ENCODE measurements at places on chromosomes 4 and X.

DNA sequence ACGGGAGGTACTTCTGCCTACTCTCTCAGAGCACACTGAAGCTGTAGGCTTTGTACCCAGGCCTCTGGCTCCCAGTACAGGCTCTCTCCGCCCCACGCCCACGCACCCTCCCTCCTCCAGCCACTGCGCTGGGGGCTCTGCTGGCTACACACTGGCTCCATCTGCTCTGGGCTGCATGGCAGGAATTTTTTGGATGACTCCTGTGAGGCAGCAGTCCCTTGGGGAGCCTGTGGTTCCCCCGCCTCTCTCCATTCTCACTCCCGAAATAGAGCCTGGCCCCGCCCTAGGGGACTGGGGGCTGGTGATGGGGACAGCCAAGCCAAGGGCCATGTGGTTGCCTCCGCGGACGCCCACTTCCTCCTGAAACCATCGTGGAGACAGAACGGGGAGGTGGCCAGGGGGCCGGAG is 58.1 kb upstream of the ADRA2C start:
- DNase-seq: no peak

GRCh38 chr4:161428180-161428965 is 735.4 kb downstream of the FSTL5 start:
- no peak for DNase-seq

GRCh38 chr4:10694828-10695209 is 10.3 kb upstream of the CLNK start:
- DNase-seq: no peak

DNA sequence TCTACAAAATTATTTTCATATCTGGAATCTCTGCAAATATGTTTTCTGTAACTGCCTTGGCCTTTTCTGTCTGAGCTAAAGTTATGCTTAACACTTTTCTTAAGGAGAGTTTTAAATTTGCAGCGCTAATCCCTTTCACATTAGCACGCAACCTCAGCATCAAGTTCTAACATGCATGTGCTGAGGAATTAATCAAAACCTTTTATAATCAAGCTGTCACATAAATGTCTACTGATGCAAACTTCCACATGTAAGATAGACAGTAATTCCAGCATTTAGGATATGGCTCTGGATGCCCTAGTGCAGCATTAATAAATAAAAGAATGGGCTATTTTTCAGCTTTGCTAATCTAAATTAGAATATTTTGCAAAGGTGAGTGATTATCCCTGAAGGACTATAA is 17.5 kb upstream of the NEIL3 start:
- DNase-seq: no peak

DNA sequence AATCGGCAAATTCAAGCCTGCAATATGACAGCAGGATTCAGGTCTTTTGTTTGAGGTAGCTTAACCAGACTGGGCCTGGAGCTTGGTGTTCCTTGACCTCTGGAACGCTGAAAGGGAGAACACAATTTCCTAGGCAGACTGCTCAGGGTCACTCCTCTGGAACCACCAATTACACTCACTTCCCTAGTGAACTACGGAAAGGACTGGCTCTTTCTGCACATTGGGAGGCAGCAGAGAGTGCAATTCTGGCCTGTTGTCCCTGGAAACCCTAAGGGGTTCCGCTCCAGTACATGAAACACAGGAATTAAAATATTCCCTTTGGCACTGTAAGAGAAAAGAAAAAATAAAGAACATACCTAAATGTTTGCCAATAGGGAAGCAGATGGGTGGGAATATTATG is 58.6 kb downstream of the GPC3 start:
- no peak for DNase-seq

- DNase-seq: no peak
These were observed 98.4 kb downstream of the ZNF827 start for GRCh38 chr4:145840162-145840768.

GRCh38 chrX:11419102-11419501 is 125.9 kb downstream of the AMELX start:
- DNase-seq: no peak

DNA sequence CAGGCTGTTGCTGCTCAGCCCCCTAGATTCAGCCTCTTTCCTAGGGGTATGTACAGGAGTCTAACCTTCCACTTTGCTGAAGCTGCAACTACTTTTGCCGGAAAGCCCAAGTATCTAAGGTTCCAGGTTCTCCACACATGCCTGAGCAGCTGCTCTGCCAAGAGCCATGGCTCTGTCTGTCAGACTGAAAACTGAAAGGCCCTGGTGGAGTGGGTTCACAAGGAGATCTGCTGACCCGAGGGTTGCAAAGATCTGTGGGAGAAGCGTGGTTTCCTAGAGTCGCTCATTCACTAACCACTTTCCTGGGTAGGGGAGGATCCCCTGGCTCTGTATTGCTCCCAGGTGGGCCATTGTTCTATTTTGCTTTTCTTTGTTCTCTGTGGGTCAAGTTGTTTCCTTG is 6.0 kb upstream of the PNMA6F start:
- DNase-seq: no peak

GRCh38 chr4:52028970-52029369 is 8.8 kb upstream of the LRRC66 start:
- DNase-seq: no peak

- no peak for DNase-seq
These were observed 101.1 kb downstream of the CXCL13 start for GRCh38 chr4:77706717-77707116.

- no peak for DNase-seq
These were observed 216.3 kb upstream of the PCDH18 start for GRCh38 chr4:137748616-137749015.

DNA sequence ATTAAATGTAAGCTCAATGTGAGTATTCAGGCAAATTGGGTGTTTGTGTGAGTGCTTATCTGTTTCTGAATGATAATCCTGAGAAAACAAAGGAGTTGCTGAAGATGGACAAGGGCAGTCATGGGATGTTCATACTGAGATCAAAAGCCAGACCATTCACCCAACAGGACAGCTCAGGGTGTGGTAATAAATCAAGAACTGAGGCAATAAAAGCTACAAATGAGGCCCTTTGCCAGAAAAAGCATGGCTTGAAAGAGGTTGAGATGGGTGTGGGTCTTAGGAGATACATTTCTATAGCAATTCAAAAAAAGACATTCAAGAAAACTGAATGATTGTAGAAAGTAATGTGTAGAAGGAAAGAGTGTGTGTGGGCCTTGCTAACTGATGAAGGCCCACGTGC is 425.8 kb upstream of the BOD1L1 start:
- no peak for DNase-seq

DNA sequence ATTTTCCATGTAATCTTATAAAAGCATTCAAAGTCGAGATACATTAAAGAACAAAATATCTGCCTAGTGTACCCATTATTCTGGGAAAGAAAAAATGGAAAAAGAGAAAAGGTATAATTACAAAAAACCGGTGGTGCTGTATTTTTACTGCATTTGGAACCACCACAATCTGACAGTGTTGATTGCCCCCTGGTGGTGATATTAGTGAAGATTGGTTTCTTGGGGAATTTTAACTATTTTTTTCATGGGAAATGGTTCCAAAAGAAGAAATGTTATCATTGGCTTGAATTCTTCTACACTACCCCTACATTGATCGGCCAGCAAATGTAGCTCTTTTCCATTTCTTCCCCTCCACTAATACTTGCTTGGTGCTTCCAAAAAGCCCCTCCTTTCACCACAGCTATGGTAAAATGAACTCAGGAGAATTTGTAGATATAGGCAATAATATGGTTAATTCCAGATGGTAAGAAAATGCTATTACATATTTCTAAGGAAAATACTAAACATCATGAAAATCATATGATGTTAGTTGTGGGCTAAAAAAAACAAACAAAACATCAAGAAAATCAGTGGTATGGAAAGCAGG is 50.0 kb downstream of the COX18 start:
- DNase-seq: no peak

GRCh38 chr4:37799941-37800554 is 26.4 kb upstream of the PGM2 start:
- DNase-seq: no peak

DNA sequence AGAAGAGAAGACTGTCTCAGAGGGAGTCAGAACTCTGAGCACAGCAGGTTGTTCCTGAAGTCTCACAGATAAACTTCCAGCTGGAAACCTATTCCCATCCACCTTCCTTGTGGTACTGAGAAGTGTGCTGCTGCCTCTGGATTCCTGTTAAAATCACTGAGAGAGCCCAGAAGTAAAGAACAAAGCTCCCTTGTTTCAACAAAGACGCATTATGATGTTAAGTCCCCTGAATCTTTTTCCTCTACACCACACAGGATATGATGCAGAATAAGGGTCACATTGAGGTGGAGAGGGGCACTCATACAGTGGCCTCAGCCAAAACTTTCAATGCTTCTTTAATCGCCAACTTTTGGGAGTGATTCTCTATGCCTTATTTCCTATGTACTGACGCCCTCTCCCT is 321.0 kb downstream of the OPHN1 start:
- DNase-seq: no peak

DNA sequence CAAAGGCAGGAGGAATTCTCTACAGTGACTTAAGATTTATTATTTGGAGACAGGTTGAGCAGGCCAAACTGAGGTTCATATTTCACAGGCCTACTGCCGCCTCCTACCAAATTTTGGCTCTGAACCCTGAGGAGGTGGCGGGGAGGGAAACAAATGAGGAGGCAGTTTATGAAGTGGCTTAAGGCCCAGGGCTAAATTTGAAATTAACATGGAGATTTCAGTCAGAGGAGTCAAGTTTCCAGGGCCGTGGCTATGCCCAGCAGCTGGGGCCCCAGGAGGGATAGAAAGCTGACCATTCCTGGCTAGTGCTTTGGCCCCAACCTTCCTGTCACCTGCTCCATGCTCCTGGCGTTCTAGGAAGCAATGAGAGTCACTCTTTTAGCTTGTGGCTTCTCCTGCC is 73.4 kb upstream of the ARHGAP36 start:
- DNase-seq: no peak

DNA sequence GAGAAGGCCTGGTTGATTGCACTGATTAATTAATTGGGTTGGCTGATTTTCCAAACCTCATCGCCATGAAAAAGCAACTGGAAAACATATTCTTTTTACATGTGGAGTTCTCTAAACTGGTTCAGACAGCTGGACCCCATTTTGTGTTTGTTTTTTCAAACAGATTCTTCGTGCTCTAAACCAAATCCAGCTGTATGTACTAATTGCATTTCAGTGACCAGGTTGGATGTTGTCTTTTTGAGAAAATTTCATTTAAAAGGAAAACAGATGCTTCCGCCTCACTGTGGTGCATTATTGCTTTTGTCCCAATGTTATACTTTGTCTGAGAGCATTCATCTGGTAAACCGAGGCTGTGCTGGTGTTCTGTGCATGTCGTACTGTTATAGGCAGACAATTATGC is 67.8 kb upstream of the LNX1 start:
- no peak for DNase-seq

GRCh38 chr4:96356591-96357370 is 516.9 kb downstream of the PDHA2 start:
- DNase-seq: no peak

GRCh38 chrX:68387776-68388175 is 45.5 kb downstream of the OPHN1 start:
- no peak for DNase-seq

DNA sequence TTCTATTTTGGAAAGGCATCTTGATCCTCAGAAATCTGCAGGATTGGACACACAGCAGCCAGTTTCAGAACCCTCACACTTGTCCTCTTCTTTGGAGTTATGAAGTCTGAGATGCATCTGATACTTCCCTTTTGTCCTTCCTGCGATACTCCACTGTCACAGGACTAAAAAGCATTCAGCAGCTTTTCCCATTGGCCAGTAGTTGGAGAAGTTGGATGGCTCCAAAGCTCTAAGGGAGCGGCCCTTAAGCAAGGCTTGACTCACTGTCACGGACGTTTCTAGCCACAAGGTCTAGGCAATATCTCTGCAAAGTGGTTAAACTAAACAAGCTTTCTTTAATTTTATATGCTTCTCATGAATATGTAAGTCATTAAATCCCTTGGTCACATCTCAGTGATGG is 417.0 kb downstream of the AFF2 start:
- DNase-seq: no peak

DNA sequence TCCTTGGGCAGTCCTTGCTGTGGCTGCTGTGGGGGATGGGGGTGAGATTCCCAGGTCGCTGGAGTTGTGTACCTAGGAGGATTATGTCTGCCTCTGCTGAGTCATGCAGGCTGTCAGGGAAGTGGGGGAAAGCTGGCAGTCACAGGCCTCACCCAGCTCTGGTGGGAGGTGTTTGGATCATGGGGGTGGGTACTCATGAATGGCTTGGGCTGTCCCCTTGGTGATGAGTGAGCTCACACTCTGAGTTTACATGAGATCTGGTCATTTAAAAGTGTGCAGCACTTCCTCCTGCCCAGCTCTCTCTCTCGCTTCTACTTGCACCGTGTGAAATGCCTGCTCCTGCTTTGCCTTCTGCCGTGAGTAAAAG is 24.6 kb upstream of the PDLIM3 start:
- no peak for DNase-seq

- no peak for DNase-seq
These were observed 172.1 kb downstream of the OPHN1 start for GRCh38 chrX:68261060-68261672.

DNA sequence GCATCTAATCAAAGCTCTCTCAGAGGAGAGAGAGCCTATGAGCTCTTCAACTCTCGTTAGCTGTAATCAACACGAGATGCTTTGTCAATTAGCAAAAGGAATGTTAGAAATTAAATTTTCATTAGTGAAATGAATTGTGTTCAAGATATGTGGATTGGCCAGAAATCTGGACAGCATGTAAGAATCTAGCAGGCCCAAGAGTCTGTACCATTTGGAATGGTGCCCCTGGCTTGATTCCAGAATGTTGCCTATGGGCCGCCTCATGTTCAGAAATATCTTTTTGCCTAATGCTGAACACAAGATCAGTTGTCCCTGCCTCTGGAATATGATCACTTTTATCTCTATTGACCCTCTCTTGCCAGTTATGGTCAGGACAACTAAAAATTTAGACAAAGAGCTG is 88.2 kb downstream of the RBM46 start:
- DNase-seq: no peak

DNA sequence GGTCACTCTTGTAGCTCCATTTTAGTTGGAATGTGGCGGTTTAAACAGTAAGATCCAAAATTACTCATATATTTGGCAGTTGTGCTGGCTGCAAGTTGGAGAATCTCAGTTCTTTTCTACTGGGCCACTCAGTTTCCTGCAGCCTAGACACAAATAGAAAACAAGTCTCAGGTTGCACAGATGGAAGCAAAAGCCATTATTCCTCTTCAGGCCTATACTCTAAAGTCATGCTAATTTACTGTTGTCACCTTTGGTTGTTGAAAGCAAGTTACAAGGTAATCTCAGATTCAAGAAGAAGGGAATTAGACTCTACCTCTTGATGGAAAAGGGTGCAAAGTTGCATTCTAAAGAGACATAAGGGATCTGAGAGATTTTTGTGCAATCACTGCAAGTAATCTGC is 345.4 kb downstream of the ADAM29 start:
- no peak for DNase-seq

- DNase-seq: no peak
These were observed 46.4 kb downstream of the KDR start for GRCh38 chr4:55078987-55079386.

DNA sequence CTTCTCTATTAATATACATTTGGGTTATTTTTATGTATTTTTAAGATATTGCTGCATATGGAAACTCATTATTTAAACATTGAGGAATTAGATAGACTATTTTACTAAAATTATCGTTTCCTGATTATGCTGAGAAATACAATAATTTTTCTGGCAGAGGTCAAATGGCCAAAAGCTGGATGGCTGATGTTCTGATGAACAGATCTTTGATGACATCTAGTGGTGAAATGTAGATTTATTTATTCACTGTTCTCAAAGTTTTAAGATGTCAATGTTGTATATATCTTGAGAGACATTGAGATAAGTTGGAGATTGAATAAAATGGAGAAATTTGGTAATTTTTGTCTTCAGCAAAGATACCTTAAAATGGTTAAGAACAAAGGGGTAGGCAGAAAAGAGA is 96.2 kb downstream of the UGT8 start:
- DNase-seq: no peak

Data from T-helper 2 cell (primary cell).